ENCODE measurements at places on chromosomes 6 and 20.

DNA sequence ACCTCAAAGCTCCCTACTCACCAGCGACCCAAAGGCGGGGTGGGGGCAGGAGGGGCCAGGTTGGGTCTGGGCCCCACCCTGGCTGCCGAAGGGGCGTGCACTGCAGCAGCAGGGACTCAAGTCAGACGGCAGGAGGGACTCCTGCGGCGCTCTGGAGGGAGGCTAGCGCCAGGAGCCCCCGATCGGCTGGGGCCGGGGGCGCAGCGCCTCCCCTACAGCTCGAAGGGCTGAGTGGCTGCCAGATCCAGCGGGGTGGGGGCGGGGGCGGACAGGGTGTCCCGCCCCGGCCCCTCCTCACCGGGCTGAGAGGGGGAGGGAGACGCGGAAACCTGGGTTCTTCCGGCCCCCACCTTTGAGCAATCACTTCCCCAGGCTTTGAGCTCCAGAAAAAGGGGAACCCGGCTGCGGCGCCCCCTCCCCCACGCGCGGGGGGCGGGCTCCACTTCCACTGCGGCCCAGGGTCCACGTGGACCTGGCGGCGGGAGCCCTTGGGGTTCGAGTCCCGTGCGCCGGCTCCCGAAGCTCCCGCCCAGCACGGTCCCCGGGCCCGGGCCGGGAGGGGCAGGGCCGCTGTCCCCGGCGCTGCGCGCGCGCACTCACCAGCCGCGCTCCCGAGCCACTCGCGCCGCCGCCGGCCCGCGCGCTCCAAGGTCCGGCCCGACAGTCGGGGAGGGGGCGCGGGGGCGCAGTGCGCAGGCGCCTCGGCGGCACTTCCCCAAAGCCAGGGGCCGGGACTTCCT is at the start of gene RGS19:
Gene RGS19, minus strand, starts transcription at position 246 of the 740 bp plus-strand sequence. CDS start 2,632 bp downstream, outside the sequence.
- no peak for DNase-seq

DNA sequence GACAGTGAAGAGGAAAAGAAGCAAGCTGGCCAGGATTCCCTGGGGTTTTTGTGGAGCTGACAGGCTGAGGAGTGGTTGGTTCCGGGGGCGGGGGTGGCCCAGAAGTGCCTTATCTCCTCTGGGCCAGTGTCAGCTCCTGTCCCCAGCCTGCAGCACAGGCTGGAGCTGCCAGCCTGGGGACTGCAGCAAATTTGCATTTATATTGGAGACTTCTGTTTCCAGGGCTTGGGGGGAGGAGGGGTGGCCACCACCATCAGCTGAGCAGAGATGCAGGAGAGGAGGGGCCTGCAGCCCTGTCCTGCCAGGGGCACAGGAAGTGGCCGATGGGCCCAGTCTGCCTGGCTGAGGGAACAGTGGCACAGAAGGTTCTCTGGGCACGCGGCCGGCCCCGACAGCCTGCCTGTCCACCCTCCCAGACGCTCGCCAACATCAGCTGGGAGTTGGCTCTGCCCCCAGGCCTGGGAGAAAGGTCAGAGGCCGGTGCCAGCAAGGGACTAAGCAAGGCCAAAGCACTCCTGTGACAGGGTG is 24.3 kb upstream of the SCRT2 start:
- no peak for DNase-seq

DNA sequence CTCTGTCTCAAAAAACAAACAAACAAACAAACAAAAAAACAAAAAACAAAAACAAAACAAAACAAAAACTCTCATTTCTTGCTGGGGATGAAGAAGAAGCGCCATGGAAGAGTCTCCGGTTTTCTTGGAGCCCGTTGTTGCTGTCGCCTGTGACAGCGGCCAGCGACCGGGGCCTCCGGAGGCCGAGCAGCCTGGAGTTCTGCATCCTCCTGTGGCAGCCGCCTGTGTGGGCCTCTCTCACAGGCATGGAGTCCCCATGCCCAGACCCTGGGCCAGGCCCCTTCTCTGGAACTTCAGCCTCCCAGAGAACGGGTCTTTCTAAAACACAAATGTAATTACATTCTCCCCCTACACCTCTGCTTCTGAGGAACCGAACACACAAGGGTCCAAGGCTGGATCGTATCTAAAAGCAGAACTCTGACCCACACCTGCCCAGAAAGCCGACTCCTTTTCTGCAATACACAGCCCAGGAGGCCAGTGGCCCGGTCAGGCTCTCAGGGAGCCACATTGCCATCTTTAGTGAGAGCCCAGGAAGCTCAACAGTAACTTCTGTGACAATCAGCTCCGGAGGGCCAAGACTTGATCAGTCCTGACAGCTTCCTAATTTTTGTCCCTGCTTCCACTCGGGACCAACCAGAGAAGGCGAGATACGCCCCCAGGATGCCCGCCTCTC is 18.5 kb downstream of the DACT2 start:
- DNase-seq, result no peak

DNA sequence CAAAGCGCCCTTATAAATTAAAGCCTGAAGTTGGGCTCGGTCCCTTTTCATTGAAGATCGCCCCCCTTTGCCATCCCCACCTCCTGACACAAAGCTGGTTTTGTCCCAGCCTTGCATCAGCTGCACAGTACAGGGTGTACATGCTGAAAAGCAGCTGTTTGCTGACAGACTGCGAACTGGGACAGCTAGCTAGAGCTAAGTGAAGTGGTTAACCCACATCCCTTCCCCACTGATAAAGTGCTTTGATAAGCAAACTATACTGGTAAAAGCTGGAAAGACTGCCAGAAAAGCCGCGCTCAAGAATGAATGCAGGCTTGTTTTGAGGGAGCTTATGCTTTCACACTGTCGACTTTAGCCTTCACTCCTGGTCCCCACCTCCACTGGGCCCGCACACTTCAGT is 207.3 kb downstream of the GMDS start:
- DNase-seq, result no peak

GRCh38 chr20:37393196-37393862 is 47.4 kb downstream of the SRC start:
- DNase-seq, result no peak

DNA sequence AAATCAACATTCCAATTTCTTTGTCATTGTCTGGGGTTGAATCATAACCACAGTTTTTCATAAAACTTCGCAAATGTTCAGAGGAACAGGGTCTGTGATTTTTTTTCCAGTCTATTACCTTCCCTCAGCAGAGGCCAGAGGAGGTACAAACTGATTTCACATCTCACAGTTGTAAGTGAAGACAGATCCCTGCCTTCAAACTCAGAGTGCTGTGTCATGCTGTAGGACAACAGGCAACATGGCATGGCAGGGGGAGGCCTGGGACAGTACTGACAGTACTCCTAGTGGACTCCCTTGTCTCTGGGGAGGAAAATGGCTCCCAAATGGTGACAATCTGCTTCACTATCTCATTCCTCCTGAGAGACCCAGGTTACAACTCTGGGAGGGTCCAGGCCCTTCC is 308.6 kb downstream of the CDC5L start:
- DNase-seq, result peak; percentile 53

- DNase-seq, result no peak
These were observed 90.2 kb downstream of the GMDS start for GRCh38 chr6:2155206-2155605.

DNA sequence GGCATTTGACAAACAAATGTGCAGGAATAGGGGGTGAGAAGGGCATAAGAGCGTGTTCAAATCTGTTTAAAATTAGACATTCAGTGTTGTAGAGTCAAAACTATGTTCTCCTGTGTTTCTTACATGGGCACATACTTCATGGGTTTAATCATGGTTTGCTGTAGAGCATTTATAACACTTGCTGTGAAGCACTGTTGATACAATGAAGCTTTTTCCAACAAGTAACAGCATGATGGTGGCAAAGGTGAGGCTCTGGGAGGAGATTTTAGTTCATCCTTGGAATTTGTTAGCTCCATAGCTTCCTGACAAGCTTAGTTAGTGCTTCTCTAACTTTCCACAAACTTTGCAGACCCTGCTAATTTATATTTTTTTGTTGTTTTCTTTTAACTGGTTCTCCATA is 900.7 kb downstream of the TFAP2A start:
- DNase-seq, result no peak

- DNase-seq, result no peak
These were observed 13.2 kb downstream of the GCNT2 start for GRCh38 chr6:10534419-10534762.

DNA sequence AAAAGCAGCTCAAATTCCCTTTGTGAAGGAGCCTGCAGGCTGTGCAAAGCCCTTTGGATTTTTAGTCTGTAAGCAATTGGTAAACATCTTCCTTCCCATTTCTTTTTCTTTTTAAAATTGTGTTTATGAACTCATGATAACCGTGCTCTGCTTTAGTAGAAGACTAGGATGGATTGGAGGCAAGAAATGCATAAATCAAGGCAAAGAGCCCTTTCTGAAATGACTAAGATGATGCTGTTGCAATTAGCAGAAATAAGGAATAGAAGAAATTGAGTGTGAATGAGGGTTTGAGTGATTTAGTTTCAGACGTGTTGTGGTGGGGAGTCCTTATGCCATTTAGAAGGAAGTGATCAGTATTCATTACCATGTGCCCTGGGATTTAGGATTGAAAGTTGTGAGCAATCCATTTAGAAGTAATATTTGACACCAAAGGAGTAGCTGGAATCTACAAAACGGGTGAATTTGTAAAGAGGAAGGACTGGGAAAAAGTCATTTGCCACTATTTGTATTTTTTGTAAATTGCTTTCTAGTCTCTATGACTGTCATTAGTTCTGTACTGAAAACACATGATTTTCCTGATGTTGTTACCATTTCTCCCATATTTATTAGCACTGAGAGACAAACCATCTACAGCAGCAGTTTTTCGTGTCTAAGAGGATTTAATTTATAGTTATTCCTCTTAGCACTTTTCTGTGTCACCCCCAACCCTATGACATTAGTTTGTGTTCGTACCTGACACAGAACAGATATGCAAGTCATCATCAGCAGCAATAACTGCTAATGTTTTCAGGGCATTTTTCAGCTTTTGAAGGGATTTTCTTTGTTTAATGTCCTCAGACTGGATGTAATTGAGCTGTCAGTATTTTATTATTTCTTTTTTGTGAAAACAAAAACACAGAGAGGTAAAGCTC is 265.0 kb downstream of the UTRN start:
- no peak for DNase-seq

- DNase-seq, result no peak
These were observed 17.9 kb downstream of the IRF4 start for GRCh38 chr6:409370-409972.

DNA sequence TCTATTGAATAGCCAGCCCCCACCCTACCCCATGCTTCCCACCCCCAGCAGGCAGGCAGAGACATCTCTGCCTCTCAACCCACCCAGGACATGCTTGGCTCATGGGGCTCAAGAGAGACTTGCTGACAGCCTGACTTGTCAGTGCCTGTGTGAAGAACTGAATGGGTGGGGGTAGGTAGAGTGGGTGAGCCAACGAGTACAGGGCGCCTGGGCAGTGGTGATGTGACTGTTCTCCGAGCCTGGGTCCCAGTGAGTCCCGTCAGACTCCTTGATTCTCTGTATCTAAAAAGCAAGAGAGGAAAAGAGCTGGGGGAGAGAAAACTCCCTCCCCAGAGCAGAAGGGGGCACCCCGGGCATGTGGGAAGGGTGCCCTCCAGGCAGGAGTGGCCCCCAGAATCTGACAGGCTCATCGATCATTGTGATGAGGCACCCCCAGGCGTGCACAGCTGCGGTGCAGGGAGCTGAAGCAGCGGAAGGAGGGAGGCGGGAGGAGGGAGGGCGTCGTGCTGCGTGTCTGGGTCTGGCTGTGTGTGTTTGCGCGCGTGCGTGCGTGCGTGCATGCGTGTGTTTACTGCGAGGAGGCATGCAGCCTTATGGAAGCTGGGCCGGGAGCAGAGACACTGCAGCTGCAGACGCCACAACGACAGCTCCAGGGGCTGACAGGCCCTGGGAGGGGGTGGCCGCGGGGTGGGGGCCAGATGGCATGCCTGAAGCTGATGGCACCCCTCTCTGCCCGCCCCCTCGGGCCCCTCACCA is 40.2 kb downstream of the FOXP4 start:
- no peak for DNase-seq

DNA sequence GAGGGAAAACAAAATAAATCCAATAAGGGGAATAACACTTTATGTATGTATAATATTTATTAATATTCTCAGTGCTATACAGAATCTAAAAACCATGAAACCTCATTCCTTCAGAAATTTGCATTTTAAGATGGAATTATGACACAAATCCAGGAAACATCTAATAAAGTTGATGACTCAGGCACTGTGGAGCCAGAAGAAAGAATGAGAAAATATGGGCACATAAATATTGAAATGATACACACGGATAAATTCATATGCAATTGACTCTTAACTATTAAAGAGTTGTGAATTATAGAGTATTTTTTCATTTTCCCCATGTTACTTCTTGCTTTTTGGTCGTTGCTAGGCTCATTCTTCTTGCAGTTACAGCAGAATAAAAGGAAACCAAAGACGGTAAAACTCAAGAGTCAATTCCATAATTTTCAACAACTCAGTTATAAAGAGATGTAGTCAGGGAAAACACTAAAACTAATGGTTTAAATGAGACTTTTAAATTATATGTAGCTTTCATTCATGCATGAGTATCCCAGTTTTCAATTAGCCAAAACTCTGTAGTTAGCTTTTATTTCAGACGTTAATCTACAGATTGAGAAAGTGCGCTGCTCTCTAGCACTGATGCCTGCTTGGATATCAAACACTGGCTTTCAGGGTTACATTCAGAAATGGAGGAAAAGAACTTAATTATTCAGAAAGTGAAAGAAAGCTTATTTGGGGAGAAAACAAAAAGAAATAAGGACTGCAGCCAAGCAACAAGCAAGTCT is 95.4 kb downstream of the ADGRB3 start:
- DNase-seq, result no peak

- DNase-seq, result no peak
These were observed 51.2 kb downstream of the HNF4A start for GRCh38 chr20:44406572-44407137.

DNA sequence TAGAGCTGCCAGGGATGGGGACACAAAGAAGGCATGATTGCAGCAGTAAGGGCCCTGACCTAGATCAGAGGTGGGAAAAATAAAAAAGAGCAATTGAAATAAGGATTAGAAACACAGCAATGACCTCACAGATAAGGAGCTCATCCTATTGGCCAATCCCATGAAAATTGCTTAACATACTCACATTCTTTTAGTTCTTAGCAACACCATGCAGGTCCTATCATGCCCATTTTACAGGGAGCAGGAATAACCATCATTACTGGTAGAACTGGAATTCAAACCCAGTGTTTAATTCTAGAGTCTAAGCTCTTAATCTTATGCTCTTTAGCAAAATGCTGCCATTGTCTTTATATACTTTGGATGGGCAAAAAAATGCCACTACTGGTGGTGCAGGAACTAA is 267.7 kb downstream of the RNF144B start:
- no peak for DNase-seq

Measured in non-pigmented ciliary epithelial cell (primary cell).